Ovary (tissue), 10 donors: ENCODE measurements at places on chromosomes 13 and 19. TPM values are rescaled to one million over a fixed set of nuclear protein-coding genes. Genes with fewer than 3 reads are reported as not detected.

ZNF578 gene
- total RNA-seq = 2.4 TPM

TTYH1 gene
- 8.9 TPM for total RNA-seq

UBE2L5 gene
- 0.15 TPM for total RNA-seq

ACER1 gene
- 0.23 TPM for total RNA-seq

IGSF23 gene
- not detected for total RNA-seq

RAB20 gene
- 22.0 TPM for total RNA-seq

COL5A3 gene
- total RNA-seq = 4.4 TPM

KCNC3 gene
- total RNA-seq = 9.2 TPM

HRC gene
- 1.7 TPM for total RNA-seq

RNASEH2B gene
- 68.1 TPM for total RNA-seq

GRCh38 chr13:50686551-50686950, 156.9 kb downstream of the DLEU7 start:
- H3K27me3 ChIP-seq = no peaks in the 10 kb centered on the region
- H3K36me3 ChIP-seq = no peaks in the 10 kb centered on the region
- no peak overlapping the region for H3K4me3 ChIP-seq

GRCh38 chr13:30388406-30389283, 33.6 kb upstream of the UBE2L5 start:
- peak overlapping the region; percentile 9 for H3K4me3 ChIP-seq
- no peaks in the 10 kb centered on the region for H3K4me1 ChIP-seq
- H3K27me3 ChIP-seq = no peaks in the 10 kb centered on the region
- peak; percentile 67 for DNase-seq

DNA sequence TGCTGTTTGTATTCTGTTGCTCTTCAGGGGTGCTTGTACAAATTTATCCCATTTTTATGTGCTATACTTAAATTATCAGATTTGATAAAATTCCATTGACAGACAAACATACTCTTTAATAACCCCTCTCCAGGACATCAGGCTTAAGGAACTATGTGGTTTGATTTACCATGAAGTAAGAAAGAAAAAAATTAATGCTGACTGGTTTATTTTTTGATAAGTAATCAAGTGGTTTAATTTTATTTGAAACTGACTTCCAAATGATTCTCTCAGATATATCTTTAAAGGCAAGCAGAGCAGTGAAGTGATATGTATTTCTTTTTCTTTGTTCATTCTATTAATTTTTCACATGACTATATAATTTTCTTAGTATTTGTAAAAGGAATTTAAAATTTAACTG, 1168.1 kb downstream of the OLFM4 start:
- no peak for DNase-seq
- H3K27me3 ChIP-seq = no peaks in the 10 kb centered on the region
- H3K36me3 ChIP-seq = no peaks in the 10 kb centered on the region

DNA sequence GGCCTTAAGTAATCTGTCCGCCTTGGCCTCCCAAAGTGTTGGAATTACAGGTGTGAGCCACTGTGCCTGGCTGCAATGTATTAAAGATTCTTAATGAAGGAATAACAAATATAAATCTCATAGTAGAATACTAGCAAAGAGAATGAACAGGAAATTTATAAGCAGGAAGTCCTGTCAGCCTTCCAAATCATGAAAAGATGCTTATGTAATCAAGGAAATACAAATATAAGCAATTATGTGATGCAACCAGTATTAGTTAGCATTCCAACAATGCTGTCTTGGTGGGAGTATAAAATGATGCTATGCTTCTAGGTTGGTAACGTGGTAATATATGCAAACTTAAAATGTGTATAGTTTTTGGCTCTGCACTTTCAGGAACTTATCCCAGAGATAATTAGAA, 133.8 kb downstream of the PDS5B start:
- DNase-seq = no peak
- H3K27ac ChIP-seq = no peak overlapping the region
- H3K36me3 ChIP-seq = no peaks in the 10 kb centered on the region
- no peaks in the 10 kb centered on the region for H3K27me3 ChIP-seq

DNA sequence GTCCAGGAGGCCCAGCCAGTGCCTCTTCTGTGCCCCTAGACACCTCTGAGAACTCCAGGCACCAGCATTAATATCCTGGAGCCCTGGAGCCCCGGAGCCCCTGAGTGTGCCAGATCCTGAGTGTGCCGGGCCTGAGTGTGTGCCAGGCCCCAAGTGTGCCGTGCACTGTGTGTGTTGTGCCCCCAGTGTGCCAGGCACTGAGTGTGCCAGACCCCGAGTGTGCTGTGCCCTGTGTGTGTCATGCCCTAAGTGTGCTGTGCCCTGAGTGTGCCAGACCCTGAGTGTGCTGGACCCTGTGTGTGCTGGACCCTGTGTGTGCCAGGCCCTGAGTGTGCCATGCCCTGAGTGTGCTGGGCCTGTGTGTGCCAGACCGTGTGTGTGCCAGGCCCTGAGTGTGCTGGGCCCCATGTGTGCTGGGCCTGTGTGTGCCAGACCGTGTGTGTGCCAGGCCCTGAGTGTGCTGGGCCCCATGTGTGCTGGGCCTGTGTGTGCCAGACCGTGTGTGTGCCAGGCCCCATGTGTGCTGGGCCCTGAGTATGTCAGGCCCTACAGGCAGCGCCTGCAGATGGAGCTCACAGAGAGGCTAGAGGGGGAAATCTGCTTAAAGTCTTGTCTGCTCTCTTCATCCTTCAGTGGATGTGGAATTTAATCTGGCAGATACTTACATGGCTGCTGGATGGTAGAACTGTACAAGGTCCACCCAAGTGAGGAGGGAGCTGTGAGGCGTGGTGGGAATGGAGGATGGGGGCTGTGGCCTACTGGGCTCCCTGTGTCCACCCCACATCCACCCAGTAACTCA, 53.9 kb downstream of the C13orf46 start:
- no peaks in the 10 kb centered on the region for H3K4me1 ChIP-seq
- no peak overlapping the region for H3K4me3 ChIP-seq
- no peaks in the 10 kb centered on the region for H3K36me3 ChIP-seq

DNA sequence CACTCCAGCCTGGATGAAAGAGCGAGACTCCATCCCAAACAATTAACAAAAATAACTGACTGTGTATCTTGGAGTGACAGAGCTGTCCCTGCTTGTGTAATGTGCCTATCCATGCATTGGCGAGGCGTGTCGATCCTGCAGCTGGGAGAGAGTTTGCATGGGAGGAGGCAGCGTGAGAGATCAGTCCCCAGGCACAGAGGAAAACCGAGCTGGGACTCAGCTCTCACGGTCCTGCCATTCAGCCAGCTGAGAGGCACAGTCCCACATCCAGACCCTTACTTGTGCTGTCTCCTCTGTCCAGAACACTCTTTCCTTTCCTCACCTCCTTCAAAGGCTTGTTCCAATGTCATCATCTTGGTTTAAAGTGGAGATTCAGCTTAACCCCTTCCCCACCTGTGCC, 11.9 kb upstream of the SULT2B1 start:
- H3K4me1 ChIP-seq = no peaks in the 10 kb centered on the region
- H3K27me3 ChIP-seq = no peaks in the 10 kb centered on the region
- no peak overlapping the region for H3K4me3 ChIP-seq

GRCh38 chr19:29680447-29680846, 15.2 kb downstream of the PLEKHF1 start:
- H3K27me3 ChIP-seq = no peaks in the 10 kb centered on the region
- no peak overlapping the region for H3K27ac ChIP-seq
- H3K36me3 ChIP-seq = no peaks in the 10 kb centered on the region
- H3K4me1 ChIP-seq = peaks cover 9% of the 10 kb centered on the region
- DNase-seq = no peak
- H3K4me3 ChIP-seq = no peak overlapping the region

DNA sequence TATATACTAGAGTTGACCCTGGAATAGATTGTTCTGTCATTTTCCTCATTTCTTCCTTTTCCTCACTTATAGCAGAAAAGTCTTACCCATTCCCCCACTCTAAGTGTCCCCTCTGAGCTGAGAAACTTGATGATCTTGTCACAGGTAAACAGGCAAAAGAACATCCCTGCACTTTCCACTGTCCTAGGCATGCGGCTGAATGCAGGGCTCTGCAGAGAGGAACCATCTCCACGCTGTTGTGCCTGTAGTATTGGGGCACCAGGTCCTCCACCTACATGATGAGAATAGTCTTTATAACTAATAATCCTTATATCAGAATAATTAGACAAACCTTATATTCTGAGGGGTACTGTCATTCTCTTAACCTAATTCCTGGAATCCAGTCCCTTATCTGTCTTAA, 211.3 kb downstream of the RBM26 start:
- no peaks in the 10 kb centered on the region for H3K27me3 ChIP-seq
- H3K27ac ChIP-seq = no peak overlapping the region
- DNase-seq = no peak
- H3K4me3 ChIP-seq = no peak overlapping the region
- no peaks in the 10 kb centered on the region for H3K4me1 ChIP-seq

DNA sequence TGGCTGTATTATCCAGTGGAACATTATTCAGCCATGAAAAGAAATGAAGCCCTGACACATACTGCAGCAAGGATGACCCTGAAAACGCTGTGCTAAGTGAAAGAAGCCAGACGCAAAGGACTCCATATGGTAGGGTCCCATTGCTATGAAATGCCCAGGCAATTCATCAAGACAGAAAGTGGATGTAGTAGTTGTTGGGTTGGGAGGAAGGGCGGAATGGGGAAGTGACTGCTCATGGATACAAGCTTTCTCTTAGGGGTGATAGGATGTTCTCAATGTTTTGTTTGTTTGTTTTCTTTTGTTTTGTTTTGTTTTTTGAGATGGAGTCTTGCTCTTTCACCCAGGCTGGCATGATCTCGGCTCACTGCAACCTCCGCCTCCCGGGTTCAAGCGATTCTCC, 11.1 kb upstream of the CEACAM16 start:
- no peaks in the 10 kb centered on the region for H3K36me3 ChIP-seq
- H3K27me3 ChIP-seq = no peaks in the 10 kb centered on the region
- no peak overlapping the region for H3K27ac ChIP-seq
- H3K4me1 ChIP-seq = peaks cover 4% of the 10 kb centered on the region
- no peak for DNase-seq
- no peak overlapping the region for H3K4me3 ChIP-seq

DNA sequence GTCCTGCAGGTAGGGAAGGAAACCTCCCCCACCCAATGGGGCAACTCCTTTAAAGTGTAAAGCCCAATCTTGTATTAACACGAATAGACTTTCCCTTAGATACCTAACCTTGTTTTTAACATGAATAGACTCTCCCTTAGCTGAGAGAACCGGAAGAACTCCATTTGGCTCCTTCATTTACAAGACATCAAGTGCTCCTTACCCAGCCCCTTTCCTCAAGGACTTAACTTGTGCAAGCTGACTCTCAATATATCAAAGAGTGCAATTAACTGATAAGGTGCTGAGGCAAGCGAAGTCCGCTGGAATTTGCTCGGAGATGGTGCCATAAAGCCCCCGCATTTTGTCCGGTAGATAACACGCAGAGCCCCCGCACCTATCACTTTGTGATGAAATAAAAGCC, 9.9 kb upstream of the ZNF90 start:
- DNase-seq = no peak
- H3K4me3 ChIP-seq = no peak overlapping the region
- no peaks in the 10 kb centered on the region for H3K36me3 ChIP-seq
- H3K4me1 ChIP-seq = no peaks in the 10 kb centered on the region
- H3K27me3 ChIP-seq = no peaks in the 10 kb centered on the region

- DNase-seq = no peak
- H3K27me3 ChIP-seq = no peaks in the 10 kb centered on the region
- no peaks in the 10 kb centered on the region for H3K36me3 ChIP-seq
- H3K4me1 ChIP-seq = no peaks in the 10 kb centered on the region
- H3K4me3 ChIP-seq = no peak overlapping the region
- H3K27ac ChIP-seq = no peak overlapping the region
These were observed 17.6 kb upstream of the GSX1 start for GRCh38 chr13:27774651-27775050.

- H3K4me1 ChIP-seq = no peaks in the 10 kb centered on the region
- H3K4me3 ChIP-seq = no peak overlapping the region
- DNase-seq = no peak
- H3K27me3 ChIP-seq = no peaks in the 10 kb centered on the region
These were observed 140.6 kb downstream of the KDM4B start for GRCh38 chr19:5109560-5109959.

DNA sequence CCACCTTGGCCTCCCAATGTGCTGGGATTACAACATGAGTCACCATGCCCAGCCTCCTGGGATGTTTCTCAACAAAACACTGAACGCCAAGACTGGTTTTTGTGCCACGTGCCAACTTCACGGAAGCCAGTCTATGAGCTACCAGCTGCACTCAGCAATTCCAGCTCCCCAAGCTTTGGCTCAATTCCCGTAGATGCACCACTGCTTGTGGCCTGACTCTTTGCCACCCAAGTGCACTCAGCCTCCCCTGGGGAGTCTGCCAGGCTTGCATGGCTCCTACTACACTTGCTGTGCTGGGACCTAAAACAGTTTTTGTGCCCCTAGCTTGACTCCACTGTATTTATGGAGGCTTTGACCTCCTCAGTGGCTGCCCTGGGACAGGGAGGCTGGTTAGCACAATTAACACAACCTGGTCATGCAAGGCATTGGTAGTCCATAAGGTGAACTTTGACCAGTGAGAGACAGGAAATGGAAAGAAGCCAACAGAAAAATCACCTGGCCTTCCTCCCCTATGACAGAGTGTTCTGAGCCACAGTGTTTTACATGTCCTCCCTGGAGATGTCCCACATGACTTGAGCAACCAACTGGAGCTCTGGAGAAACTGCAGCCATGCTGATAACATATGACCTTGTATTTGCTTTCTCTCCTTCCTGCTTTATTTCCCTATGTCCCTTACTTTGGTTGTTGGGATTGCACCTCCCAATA, 1173.1 kb downstream of the UQCRFS1 start:
- H3K27ac ChIP-seq = no peak overlapping the region
- H3K36me3 ChIP-seq = no peaks in the 10 kb centered on the region
- H3K4me1 ChIP-seq = no peaks in the 10 kb centered on the region
- H3K27me3 ChIP-seq = no peaks in the 10 kb centered on the region
- H3K4me3 ChIP-seq = no peak overlapping the region

GRCh38 chr13:20395061-20395916, 130.4 kb downstream of the CRYL1 start:
- DNase-seq = no peak
- H3K36me3 ChIP-seq = no peaks in the 10 kb centered on the region
- H3K27ac ChIP-seq = no peak overlapping the region
- H3K4me3 ChIP-seq = no peak overlapping the region
- H3K27me3 ChIP-seq = no peaks in the 10 kb centered on the region

- H3K4me3 ChIP-seq = no peak overlapping the region
- no peaks in the 10 kb centered on the region for H3K36me3 ChIP-seq
- H3K27ac ChIP-seq = no peak overlapping the region
- DNase-seq = no peak
These were observed 25.4 kb downstream of the STOML3 start for GRCh38 chr13:38965281-38965680.

DNA sequence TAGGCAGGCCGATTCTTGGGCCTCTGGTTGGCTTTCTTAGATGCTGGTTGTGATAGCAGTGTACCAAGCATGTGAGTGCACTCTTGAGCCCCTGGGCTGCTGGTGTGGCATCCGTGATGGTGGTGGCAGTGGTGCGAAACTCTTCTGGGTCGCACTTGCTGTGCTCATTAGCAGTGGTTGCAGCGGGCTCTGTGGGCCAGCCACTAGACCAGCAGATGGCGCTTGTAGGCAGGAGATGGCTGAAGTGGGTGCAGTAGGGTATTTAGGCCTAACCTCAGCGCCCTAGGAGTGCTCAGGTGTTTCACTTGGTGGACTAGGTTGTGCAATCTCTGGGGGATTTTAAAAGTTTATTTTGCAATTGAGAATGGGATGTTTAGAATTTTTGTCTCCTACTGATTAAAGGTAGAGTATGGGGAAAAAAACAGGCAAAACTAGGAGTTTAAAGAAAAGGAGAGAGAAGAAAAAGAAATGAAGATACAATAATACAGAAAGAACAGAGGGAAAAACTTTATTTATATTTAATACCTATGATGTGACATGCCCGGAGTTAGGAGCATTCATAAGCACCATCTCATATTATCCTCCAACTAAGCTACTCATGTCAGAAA, 4.3 kb upstream of the ZNF17 start:
- peaks cover 1% of the 10 kb centered on the region for H3K4me1 ChIP-seq
- H3K4me3 ChIP-seq = no peak overlapping the region
- no peaks in the 10 kb centered on the region for H3K27me3 ChIP-seq
- H3K27ac ChIP-seq = no peak overlapping the region
- no peaks in the 10 kb centered on the region for H3K36me3 ChIP-seq
